Daoy (cell line): ENCODE measurements at places on chromosomes 16 and 17. TPM values are rescaled to one million over a fixed set of nuclear protein-coding genes. Genes with fewer than 3 reads are reported as not detected.

The MSRB1 gene
- 36.6 and 49.1 TPM in 2 replicates for total RNA-seq

The CLDN7 gene
- not detected in 2 replicates for total RNA-seq

The ADCY7 gene
- 7.2 and 8.7 TPM in 2 replicates for total RNA-seq

DNA sequence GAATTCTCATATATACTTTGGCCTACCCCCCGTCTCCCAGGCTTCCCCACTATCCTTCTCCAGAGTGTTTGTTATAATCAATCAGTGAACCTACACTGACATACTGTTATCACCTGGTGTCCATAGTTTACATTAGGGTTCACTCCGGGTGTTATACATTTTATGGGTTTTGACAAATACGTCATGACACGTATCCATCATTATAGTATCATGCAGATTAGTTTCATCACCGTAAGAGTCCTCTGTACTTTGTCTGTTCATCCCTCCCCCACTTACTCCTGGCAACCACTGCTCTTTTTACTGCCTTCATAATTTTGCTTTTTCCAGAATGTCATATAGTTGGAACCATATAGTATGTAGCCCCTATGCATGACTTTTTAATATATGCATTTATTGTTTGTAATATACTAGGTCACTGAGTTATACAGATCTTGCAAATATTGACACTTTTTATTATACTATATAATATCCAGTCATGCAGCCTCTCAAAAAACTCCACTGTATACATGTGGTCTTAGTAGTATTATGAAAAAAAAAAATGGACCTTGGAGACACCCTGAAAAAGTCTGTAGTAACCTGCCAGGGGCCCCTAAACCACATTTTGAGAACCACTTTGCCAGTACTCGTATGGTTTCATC, 28.4 kb downstream of the PPM1D start:
- DNase-seq, result no peak

DNA sequence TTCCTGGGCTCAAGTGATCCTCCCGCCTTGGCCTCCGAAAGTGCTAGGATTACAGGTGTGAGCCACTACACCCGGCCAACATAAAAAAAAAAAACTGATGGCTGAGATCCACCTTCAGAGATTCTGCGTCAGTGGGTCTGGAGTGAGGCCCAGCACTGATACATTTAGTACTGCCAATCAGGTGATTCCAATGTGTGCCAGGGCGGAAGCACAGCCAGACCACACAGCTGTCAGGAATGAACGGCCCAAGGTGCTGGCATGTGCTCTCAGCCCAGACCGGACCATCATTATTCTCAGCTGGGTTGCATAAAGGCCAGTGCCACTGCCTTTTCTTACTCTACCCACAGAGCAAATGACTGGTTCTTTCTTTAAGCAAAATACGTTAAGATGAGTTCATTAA, 1.2 kb upstream of the BCO1 start:
- peak; percentile 53 for DNase-seq
